ENCODE measurements at places on chromosomes 1 and 21.
A peak's percentile ranks its signal among the peaks of the same experiment; 100 is the strongest.

DNA sequence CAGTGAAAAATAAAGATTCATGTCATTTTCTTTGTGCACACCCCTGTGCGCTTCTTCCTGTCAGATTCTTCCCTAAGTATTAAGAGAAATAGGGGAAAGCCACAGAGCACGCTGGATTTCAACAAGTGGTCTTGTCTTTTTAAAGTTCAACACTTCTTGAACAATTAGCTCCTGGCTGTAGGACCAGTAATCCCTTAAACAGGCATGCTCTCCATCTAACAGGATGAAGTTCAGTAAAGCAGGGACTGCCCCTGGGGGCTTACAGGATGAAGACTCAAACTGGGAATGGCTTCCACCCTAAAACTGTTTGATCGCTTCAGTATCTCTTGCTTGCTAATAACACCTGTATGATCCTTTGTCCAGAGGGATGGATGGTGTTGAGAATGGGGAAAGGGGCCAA, 4.2 kb downstream of the PSMB4 start:
- no peak for DNase-seq

GRCh38 chr1:45356186-45356585, 15.9 kb upstream of the MUTYH start:
- no peak for DNase-seq

GRCh38 chr1:201486187-201486586, 17.2 kb upstream of the PHLDA3 start:
- no peak for DNase-seq

- DNase-seq = no peak
These were observed 1.9 kb upstream of the PADI2 start for GRCh38 chr1:17120962-17121837.

- DNase-seq = peak; percentile 7
These were observed 215.5 kb downstream of the KCNJ6 start for GRCh38 chr21:37700641-37701202.

- DNase-seq = no peak
These were observed 39.8 kb upstream of the SYT2 start for GRCh38 chr1:202750024-202750423.

- no peak for DNase-seq
These were observed 33.2 kb downstream of the KCNK2 start for GRCh38 chr1:215115760-215116159.

DNA sequence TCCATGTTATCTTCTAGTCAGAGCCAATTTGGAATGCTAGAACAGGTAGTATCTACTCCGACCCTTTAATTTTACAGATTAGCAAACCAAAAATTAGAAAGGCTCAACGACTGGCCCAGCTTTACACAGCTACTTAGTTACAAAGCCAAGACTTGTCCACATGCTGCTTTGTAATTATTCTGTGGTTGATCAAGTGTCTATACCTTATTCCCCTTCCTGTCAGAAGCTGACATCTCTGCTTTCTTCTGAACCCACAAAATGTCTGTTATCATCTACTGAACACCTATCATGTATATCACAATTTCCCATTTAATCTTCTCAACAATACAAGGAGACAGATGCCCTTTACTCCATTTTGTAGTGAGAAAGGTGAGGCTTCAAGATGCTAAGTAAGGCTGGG, 15.6 kb downstream of the TGFBR3 start:
- no peak for DNase-seq

- DNase-seq = no peak
These were observed 410.4 kb downstream of the DUSP10 start for GRCh38 chr1:221331273-221332183.

DNA sequence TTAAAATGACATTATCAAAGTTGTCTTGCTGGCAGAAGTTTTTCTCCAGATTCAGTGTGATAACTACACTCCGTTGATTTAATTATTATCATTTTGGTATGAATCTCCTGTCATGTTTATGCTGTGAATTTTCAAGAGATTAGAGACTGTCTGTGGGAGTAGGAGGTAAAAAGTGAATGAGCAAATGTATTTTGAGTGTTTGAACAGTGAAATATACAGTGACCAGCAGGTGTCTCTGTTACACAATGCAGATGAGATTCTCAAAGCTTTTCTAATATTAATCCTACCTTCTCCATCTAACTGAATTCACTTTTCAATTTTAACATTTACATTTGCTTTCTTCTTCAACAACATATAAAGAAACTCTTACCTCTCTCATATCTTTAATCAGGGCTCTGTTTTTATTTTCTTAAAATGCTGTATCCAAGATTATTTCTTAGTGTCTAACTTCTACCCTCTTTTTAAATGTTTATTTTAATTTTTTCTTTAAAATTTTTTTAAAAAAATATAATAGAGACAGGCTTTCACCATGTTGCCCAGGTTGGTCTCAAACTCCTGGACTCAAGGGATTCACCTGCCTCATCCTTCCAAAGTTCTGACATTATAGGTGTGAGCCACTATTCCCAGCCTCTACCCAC, 20.9 kb upstream of the HSPA13 start:
- DNase-seq = no peak

- peak; percentile 39 for DNase-seq
These were observed 100.4 kb upstream of the ZNF281 start for GRCh38 chr1:200510228-200510623.

DNA sequence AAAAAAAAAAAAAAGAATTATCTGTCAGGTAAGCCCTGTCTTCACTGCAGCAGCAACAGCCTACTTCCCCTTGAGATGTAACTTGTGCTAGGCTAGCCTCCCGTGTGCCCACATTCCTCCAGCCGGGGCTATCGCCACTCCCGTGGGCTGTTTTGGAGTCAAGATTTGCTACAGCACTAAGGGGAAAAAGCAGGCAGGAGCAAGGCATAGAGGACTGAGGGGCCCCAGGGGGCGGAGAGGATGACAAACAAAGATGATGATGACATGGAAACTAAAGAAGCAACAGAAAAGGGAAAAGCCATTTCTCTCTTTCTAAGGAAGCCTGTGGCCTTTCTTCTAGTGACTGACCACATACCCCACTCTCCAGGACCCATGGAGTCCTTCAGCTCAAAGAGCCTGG, 1.9 kb downstream of the TNFAIP8L2 start:
- DNase-seq = no peak

DNA sequence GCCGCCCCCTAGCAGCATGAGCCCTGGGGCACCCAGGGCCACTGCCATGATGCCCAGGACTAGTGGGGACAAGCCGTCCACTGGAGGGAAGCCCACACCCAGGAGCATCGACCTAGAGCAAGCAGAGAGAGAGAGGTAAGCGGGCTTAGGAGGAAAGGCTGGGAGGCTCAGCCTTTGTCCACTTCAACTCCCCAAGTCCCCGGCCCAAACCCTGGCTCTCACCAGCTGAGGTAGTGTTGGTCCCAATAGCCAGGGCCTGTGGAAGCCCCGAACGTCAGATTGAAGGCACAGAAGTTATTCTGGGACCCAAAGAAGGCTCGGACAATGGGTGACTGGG, 2.4 kb downstream of the GLMP start:
- DNase-seq = no peak

- no peak for DNase-seq
These were observed 423.9 kb downstream of the DSCAM start for GRCh38 chr21:40422896-40423635.

GRCh38 chr1:65791801-65792668, 660 bp upstream of the PDE4B start:
- no peak for DNase-seq

DNA sequence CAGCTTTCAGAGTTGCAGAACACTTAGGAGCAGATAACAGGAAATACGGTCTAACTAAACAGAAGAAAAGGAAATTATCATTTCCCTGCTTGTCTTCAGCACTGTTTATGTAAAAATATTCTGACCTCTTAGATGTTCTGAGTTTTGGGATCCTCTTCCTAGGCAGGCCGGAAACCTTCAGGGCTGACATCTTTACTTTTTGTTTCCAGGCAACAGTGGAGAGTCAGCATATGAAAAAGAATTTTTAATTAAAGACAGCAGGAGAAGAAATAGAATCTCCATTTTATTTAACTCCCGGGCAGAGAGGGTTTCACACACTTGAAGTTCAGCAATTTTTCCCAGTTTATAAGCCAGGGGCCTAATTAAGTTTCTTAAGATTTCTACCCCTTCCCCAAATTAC, 5.1 kb upstream of the RIPPLY3 start:
- no peak for DNase-seq

- DNase-seq = peak; percentile 75
These were observed 1.4 kb downstream of the TENT5B start for GRCh38 chr1:27011058-27011764.

DNA sequence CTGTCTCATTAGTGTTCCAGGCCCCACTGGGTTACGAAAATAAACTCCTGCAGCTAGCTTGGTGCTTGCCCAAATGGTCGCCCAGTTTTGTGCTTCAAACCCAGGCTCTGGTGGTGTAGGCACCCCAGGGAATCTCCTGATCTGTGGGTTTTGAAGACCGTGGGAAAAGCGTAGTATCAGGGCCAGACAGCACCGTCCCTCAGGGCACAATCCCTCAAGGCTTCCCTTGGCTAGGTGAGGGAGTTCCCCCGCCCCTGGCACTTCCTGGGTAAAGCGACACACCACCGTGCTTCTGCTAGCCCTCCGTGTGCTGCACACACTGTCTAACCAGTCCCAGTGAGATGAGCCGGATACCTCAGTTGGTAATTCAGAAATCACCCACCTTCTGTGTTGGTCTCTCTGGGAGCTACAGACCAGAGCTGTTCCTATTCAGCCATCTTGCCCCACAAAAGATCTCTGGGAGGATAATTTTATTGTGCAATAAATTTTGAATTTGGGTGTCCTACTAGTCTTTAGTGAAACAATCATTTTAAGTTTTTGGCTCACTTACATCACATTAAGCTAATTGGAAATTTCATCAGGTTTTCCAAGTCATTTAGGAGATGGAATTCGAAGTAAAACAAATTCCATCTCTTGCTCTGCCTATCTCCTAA, 9.4 kb upstream of the SLC25A24 start:
- no peak for DNase-seq

DNA sequence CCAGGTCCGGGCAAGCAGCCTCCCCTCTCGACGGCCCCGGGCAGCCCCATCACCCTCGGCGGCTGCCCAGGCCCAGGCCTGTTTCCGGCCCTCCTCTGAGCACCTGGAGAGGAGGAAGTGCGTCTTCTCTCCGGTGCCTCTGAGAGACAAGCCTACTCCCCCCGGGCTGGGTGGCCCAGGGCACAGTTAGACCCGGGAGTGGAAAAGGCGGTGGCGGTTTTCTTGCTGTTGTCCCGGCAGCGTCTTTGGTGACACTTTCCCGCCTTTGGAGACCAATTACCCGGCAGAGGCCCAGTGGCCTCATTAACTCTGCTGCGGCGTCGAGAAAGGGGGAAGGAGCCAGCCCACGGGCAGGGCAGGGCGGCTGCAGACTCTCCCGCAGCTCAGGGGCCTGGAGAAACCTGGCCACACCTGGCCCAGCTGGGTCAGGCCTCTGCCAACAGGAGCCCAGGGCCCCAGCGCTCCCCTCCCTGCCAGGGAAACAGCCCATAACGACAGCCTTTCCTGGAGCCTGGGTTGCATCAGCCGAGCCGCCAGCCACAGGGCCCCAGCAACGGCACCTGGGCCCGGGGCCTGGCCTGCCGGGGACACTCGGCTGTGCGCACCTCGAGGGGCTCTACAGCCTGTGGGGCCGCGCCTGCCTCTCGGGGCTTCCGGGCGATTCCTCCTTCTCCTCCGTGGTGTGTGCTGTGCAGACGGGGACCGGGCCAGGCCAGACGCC, 28.4 kb upstream of the C1orf159 start:
- DNase-seq = no peak

- DNase-seq = no peak
These were observed 1.2 kb upstream of the WNT3A start for GRCh38 chr1:228005511-228006033.

GRCh38 chr1:51515982-51516648, 3.0 kb downstream of the EPS15 start:
- DNase-seq = no peak

DNA sequence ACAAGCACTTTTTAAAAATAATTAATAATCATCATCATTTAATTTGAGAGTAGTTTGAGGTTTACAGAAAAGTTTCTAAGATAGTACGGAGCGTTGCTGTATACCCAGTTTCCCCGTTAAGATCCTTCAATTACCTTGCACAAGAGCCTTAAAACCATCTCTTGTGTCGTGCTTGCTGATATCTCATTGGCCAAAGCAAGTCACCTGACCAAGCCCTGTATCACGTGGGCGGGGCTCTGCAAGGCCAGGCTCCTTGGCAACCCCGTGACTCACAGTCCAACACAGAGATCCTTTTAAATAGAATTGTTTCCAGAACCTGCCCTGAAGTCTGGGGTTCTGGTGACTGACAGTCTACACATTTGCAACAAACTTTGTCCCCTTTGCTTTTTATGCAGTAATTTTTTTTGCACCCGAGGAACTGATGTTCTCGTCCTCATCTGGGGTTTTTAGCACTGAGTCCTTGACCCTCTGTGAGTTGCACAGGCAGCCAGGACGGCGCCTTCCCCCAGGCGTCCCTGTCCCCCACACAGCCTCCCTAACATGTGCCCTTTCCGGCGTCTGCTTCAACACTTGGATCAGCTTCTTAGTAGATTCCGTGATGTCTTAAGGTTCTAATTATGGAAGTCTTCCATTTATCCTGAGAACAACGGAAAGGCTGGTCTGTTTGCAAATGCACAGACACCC, 183.3 kb upstream of the TMEM51 start:
- DNase-seq = peak; percentile 86

DNA sequence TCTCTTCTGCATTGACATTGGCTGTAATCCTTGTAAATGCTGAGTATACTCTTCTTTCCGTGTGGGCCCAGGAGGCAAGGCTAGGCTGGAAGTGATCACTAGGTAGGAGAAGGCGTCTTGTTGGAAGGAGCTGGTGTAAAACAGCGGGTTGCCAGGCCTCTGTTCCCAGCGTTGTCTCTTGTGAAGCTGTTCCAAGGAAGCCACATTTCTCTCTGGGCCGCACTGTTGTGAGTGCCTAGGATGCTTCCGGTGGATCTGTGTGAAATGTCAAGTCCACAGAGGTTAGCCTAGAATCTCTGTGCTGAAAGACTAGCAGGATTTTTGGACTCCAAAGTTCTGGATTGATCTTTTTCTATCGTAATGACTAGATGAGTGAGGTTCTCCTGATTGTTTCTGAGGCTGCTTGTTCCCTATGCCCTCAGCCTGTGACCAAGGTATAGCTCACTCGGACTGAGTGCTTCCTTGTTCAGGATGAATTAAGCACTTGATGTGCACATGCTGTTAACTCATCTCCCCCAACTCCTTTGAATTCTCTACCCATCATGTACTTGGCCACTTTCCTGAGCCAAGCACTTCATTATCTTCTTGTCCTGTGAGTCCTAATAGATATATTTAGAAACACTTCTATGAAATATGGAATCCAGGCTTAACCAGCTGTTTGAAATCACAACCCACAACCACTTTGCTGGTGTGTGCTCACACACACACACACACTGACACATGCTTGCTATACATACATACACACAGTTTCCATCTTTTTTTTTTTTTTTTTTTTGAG, 63.3 kb downstream of the PBX1 start:
- DNase-seq = no peak

DNA sequence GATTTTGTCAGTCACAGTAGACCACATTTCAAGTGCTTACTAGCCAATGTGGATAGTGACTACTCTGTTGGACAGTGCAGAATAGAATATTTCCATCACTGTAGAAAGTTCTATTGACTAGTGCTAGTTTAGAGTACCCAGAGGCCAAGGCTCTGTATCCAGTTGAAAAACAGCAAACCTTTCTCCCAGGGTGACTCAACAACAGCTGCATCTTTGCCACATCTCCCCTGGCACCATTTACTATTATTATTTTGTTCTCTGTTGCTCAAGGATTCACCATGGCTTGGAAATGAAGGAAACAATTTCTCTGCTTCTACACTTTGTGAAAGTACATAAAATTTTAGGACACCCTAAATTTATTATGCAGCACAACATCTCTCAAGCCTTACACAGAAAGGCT, 85.3 kb upstream of the WDR26 start:
- no peak for DNase-seq

- no peak for DNase-seq
These were observed 11.8 kb downstream of the PDZK1IP1 start for GRCh38 chr1:47178020-47178419.

GRCh38 chr1:167488786-167489185, 29.5 kb downstream of the CD247 start:
- no peak for DNase-seq
